GF-D8 (cell line): ENCODE measurements at places on chromosomes 6 and 20.

DNA sequence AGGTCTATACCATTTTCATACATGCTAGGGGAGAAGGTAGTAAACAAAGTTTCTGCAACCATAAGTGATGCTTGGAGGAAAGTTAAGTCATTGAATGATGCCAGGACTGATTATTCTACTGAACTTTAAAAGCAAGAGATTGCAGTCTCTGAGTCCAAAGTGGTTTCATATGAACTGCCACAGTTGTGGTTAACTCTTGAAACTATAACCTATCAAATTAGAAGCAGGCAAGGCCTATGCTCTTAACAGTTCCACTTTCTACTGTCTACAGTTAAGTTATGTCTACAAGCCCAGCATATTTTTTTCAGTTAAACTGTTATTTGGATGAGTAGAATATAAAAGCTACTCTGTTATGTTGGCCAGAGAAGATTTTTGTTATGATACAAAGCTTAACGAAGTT lies 326.5 kb upstream of the RUNX2 start:
- DNase-seq: no peak

DNA sequence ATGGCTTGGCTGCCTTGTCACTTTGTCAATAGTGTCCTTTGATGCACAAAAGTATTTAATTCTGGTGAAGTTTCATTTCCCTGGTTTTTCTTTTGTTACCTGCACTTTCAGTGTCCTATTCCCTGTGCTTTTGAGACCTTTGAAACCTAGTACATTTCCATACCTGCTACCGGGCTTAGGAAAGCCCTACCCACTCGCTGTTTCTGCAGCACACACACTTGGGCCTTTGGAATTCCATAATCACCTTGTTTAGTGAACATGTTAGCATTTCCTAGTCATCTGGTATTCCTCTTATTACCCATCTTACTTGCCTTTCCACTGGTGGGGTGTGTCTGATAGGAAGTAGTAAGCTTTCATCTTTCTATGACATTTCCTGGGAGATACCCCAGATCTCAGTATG lies 19.3 kb upstream of the SYNDIG1 start:
- DNase-seq: no peak

DNA sequence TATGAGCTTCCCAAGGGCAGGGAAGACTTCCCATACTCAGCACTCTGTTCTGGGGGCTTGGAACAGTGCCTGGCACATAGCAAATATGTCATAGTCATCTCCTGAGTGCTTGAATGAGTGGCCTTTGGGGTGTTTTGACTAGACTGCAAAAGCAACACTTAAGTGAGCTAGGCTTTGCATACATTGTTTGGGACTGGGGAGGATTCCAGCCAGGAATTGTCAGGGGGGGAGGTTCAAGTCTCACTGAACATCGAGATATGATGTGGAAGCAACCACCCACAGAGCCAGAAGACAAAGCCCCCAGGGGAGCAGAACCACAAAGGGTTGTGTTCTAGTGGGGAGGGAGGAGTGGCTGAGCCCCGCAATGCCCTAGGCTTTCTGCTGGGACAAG lies 98.4 kb downstream of the SYCP2 start:
- no peak for DNase-seq

DNA sequence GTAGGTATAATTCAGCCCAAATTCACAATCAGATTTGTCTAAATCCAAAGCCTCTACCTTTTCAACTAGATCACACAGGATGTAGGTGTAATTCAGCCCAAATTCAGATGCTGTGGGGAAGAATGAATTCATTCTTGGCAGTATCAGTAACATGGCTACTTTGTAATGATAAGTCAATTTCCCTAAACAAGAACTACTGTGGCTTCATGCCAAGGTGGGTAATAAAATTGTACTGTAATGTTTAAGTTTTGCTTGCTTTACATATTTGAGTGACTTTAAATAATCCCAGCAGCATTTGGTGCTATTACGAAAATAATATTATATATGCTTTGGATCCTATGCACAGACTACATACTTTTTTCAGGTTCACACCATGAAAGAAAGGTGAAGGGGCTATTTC lies 239.1 kb downstream of the HDGFL1 start:
- no peak for DNase-seq

- no peak for DNase-seq
These were observed 27.9 kb upstream of the SLC2A12 start for GRCh38 chr6:134080171-134080795.

DNA sequence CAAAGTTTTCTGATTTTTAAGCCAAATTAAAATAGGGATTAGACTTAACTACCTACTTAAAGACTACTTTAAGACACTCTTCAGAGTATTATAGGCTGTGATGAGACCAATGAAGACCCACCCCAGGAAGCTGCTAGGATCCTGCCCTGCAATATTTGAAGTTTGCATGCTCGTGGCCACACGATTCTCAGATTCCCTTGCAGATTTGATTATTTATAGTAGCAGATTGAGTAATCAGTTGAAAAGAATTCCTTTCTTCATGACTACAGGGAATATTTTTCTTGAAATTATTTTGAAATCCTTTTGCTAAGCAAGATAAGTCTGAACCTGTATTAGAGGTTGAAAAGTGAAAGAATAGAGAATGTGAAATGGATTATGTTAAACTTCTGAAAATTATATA lies 122.3 kb downstream of the B3GAT2 start:
- DNase-seq: no peak

- DNase-seq: no peak
These were observed 4.8 kb downstream of the ASXL1 start for GRCh38 chr20:32362901-32363364.

DNA sequence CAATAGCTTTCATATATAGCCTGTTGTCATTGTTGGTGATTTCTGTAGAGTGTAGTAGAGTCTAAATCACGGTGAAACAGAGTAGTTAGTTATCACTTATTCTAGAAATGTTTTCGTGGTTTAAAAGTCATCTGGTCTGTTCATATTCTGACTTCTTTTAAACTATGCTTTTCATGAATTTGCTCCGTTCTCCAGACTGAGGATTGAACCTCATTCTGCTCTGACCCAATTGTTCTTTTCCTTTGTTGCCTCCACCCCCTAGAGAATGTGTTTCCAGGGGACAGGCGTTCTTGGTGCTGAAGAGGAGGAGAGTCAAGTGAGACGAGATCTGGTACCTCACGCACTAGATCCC lies 748 bp upstream of the ZNF292 start:
- DNase-seq: no peak

GRCh38 chr6:160831739-160832138 lies 129.7 kb downstream of the PLG start:
- no peak for DNase-seq

DNA sequence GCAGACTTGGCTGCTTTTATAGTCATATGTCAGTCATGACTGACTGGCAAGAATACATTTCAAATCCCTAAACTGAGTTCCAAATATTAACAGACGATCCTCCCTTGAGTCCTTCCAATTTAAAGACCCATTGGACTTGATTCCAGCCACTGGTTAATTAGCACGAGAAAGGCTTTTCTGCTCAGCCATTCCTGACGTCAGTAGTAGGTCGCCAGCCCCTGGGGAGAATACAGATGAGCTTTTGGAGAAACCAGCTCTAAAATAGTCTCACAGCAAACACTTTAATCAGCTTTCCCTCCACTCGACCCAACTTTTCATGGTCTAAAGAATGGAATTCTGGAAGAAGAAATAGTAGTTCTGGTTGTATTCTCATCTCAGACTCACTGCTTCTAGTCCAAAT lies 91.6 kb downstream of the SLC22A3 start:
- no peak for DNase-seq

- DNase-seq: no peak
These were observed 43.7 kb downstream of the ARHGAP40 start for GRCh38 chr20:38645351-38645750.

GRCh38 chr6:89745096-89745495 lies 74.5 kb downstream of the MDN1 start:
- DNase-seq: no peak

DNA sequence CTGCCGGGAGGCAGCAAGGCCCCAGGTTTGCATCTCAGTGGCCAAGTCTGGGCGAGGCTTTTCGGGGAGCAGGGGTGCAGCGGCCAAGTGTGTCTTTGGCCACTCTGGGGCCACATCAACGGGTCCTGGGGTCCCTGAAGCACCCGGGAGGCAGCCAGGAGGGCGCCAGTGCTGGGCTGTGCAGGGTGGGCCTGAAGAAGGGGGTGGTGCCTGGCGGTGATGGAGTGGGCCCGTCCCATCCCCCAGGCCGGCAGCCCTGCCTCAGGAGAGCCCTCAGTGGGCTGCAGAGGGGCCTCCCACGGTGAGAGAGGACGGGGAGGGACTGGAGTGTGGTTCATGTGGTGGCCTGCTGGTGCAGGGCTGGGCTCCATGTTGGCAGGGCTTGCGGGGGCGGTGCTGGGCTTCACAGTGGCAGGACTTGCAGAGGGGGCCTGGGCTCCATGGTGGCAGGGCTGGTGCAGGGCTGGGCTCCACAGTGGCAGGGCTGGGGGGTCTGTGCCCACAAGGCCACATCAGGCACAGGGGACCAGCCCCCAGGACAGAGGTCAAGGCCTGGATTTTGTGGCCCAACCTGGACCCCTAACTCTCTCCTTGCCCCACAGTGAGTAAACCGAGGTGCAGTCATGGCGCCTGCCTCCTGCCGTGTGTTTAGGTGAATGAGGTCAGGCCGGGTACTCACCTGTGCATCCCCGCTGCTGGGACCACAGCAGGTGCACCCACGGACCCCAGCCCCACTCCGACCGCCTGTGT lies 10.5 kb upstream of the BHLHE23 start:
- no peak for DNase-seq

DNA sequence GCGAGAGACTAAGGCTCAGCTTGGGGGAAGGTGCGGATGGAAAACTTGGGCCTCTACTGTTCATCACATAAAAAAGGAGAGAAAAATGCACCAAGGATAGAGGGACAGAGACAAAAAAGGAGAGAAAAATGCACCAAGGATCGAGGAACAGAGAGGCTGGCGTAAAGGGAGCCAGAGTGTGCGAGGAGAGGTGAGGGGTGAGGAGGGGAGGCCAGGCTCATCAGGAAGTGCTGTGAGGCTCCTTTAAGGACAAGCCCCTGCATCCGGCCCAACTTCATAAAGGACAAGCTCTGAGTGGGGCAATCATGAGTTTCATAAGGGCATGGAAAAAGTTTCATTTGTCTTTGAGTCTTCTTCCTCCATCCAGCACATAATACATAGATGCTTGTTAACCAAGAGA lies 117.2 kb upstream of the NXT1 start:
- no peak for DNase-seq

GRCh38 chr6:165055231-165055630 lies 254.2 kb downstream of the C6orf118 start:
- no peak for DNase-seq

- DNase-seq: no peak
These were observed 177.8 kb upstream of the ARID1B start for GRCh38 chr6:156599366-156599765.

DNA sequence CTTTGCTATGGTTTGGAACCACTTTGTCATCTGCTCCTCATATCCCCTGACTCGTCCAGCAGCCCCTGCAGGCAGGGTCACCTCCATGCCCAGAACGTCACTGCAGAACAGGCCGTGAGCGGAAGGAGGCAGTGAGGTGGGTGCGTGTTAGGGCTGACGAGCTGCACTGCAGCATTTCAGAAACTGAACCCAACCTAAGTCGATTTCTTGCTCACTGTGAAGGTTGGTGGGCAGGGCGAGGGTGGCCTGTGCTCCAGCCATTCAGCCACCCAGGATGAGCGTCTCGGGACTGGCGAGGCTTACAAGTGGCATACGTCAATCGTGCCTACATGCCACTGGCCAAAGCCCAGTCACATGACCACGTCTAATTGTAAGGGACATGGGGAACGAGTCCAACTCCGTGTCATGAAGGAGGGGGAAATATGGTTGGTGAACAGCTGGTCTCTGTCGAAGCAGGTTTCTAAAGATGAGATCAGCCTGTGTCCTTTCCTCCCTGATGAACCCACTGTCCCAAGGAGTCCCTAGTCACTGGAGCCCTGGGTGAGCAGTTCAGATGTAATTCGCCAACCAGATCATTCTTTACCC lies 289.1 kb downstream of the TAF4 start:
- DNase-seq: no peak

DNA sequence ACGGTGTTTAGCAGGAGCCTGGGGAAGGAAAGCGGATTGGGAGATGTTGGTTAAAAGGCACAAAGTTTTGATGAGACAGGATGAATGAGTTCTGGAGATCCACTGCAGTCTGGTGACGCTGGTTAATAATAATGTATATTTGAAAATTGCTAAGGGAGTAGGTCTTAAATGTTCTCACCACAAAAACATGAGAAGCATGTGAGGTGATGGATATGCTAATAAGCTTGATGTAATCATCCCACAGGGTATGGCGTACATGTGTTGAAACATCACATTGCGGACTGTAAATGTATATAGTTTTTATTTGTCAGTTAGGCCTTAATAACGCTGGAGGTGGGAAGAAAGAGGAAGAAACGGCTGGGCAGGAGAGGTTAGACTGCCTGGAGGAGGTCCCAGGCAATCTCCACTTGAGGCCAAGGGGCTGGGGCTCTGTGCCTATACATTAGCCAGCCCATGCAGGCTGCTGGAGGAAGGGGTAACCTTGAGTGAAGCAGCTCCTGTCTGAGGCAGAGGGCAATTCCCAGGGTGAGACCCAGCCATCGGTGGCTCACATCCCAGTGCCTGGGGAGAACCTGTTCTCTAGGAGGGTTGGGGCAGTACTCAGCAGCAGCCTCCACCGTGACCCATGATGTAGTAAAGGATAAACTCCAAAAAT lies 188.2 kb upstream of the QKI start:
- no peak for DNase-seq

DNA sequence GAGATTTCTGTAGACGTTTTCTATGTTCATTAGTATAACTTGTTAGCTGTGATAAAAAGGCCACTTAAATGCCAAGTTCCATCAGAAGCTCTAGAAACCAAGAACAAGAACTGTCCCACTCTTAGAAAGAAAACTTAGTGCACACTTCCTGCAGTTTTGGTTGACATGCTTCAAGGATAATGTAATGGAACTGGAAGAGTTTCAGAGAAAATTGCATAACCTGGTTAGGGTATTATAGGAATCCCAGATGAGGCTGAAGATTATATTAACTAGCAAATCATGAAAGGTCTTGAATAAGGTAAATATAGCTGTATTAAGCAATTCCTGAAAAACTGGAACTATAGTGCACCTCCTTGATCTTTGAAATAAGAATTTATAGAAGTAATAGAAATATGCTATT lies 1.8 kb upstream of the PHACTR2 start:
- DNase-seq: no peak

DNA sequence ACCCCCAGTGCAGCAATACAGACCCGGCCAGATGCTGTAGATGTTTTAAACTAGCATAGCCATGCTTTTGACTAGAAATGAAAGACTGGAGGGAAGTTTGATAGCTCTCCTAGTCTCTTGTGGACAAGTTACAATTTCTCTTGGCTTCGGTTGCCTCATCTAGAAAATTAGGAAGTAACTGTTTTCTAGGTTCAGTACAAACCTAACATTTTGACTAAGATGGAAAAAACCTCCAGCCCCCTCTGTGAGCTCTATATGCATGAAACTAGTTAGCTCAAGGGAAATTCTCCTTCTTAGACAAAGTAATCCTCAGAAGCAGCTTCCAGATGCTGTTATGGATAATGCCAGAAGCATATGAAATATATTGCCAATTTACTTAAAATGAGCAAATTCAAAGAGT lies 86.6 kb downstream of the RNF144B start:
- no peak for DNase-seq
